ENCODE measurements at places on chromosomes 2 and 18.

- no peak for DNase-seq
Observed at GRCh38 chr2:168525020-168525419, 68.9 kb downstream of the CERS6 start.

GRCh38 chr2:29747786-29748470 is 173.5 kb downstream of the ALK start:
- DNase-seq: peak; percentile 56

DNA sequence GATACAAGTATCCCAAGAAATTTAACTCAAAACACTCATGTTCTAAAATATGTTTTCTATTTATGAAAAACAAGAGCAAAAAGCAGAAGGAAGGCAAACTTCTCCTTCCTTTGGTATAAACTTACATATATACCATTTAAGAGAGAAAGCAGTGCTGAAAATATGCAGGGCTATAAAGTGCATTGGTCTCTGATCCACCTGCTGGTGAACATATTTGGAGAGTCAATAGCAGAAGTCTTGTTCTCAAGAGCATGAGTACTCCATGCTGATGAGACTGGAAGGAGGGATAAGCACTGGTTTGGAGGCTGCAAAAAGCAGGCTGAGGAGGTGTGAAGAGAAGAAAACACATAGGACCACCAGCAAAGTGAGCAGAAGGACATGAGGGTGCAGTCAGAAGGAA is 391.2 kb downstream of the STK39 start:
- no peak for DNase-seq

- no peak for DNase-seq
Observed at GRCh38 chr2:85748985-85749875, 4.6 kb upstream of the ATOH8 start.

GRCh38 chr18:13183790-13184189 is 34.8 kb upstream of the LDLRAD4 start:
- no peak for DNase-seq

DNA sequence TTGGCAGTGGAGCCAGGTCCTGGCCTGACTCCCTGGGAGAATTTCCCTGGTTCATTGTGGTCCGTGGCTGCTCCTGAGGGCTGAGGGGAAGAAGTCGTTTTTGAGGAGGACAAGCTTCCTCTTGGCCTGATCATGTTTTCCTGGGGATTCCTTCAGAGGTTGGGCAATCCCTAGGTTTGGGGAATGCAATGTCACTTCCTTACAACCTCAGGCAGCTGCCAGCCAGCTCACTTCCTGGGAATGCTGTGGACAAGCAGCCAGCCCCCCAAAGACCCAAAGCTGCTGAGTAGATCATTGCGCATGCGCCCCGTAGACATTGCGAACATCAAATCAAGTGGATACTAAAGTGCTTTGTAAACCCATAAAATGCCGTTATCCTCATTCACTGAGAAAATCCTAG is 7.7 kb upstream of the DNMT3A start:
- DNase-seq: no peak

GRCh38 chr2:73877071-73877802 is 15.6 kb upstream of the ACTG2 start:
- DNase-seq: peak; percentile 36

DNA sequence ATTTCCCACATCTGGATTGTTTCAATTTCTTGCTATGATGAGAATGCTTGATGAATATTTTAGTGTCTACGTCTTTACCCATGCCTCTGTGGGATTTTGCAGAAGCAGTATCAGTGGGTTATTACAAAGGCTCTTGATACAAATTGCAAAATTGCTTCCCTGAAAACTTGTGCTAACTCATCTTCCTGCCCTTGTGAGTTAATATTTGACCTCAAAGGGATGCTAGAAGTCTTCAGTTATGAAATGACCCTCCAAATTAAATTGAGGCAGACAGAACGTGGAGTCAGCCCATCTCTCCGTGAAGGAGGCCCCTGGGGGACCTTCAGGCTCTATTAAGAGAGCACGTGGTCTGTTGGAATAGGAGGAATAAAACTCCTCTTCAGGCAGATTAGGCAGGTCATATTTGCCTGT is 239.2 kb upstream of the HS6ST1 start:
- no peak for DNase-seq

DNA sequence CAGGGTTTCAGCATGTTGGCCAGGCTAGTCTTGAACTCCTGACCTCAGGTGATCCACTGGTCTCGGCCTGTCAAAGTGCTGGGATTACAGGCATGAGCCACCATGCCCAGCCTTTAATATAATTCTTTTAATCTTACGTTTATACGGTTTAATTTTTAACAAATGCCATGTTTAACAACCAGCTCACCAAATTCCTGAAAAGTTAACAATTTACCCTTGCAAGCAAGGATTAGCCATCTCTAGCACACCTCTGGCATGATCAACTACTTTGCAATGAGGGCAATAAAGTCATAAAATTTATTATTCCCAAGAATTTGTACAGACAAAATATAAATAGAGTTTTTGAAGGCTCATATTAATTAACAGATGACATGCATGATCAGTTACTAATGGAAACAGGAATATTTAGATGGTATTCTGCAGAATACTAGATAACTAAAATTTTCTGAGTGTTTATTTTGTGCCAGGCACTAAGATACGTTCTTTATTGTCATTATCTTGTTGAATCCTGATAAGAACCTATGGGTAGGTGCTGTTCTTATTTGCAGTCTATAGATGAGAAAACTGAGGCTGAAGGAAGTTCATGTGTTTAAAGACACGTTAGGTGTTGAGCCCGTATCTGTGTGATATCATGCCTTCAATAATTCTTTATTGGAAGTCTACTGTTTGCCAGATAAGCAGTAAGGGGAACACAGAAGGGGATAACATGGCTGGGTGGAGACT is 190.1 kb downstream of the CDCA7 start:
- no peak for DNase-seq

GRCh38 chr2:94955702-94956101 is 69.8 kb upstream of the MAL start:
- DNase-seq: no peak

DNA sequence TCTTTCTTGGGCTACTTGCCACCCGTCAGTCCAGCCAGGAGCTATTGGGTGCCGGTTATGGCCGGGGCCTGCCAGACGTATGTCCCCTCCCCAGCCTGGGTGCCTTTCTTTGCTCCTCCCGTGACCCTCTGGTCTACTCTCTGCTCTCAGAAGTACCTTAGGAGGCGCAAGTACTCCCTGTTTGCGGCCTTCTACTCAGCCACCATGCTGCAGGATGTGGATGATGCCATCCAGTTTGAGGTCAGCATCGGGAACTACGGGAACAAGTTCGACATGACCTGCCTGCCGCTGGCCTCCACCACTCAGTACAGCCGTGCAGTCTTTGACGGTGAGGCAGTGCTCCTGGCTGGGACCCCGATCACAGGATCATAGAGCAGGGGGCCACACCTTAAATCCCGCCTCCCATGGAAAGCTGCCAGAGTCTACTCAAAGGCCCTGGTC is 99.5 kb downstream of the DYSF start:
- no peak for DNase-seq

DNA sequence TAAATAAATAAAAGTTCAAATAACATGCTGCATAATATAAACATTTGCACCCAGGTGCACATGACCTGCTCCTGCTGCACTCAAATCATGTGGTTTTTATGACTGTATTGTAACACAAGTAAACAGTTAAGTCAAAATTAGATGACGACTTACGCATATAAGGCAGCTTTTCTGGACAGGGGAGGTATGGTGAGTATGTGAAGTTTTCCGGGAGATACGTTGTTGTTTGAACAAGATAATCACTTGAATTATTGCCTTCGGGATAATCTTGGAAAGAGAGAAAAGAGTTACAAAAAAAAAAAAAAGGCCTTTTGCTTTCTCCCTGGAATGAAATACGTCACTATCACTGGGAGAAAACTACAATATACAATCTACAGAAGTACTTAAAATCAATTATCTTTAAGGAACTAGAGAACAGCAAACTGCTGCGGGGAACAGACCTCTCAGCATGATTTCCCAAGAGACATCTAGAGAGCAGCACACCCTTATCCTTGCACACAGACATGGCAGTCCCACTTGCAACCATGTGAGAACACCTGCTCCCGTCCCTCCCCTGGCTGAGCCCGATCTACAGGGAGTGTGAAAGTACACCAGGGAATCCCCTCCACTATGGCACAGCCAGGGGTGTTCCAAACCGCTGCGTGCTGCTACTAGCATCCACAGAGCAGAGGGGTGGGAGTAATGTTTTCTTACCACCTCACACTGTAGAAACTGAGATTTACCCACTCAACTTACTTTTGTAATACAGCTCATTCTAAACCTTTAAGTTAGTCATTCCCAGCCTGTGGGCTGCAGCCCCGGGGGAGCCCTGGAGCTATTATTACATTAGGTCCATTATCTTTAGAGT is 26.3 kb downstream of the B4GALT6 start:
- no peak for DNase-seq

DNA sequence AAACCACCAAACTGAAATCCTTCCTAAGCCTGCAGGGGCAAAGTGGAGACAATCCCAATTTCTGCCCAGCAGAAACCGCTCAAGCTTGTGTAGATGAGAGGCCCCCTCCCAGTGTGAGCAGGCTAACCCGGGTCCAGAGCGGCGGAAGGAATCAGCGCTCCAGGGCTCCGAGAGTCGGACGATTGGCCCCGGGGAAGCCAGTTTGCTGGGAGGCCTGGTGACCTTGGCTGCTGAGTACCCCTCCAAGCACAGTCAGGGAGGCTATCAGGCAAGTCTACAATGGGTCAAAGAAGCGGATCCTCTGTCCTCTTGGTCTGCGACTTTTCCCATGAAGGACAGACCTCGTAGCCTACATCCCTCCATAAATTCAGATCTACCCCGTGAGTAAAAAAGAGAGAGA is 16.8 kb upstream of the EN1 start:
- no peak for DNase-seq

GRCh38 chr2:115910270-115910669 is 1467.8 kb downstream of the DPP10 start:
- no peak for DNase-seq

DNA sequence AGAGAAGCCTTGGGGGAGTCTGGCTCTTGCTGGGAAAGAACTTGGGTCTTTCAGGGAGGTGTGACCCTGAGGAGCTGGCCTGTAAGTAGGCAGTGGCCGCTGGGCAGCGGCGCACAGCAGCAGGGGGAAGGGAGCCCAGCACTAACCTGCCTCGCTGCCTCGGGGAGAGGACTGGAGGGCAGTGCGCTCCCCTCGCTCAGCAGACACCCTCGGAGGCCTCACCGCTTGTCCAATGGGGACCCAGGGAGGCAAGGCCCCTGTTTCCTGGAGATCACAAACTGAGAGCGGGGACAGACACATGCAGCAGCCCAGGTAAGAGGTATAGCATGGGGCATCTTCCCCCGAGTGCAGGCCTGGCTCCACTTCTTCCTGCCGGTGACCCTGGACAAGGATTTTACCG is 3.3 kb downstream of the DNMT3A start:
- DNase-seq: no peak

DNA sequence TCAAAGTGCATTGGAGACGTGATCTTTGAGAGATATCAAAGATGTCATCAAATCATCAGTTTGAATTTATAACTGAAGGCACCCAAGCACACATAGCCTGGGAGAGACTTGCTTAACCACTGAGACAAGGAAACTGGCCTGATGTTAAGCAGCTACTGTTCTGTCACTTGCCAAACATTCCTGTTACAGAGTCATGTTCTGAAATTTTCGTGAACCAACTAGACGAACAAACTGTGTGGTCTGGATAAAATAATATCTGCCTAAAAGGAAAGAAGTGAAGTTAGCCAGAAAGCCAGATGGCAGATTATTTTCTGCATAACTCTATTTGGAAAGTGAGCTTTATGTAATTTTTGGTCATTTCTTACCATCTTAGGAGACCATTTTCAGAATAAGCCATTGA is 51.4 kb downstream of the SPATS2L start:
- no peak for DNase-seq

DNA sequence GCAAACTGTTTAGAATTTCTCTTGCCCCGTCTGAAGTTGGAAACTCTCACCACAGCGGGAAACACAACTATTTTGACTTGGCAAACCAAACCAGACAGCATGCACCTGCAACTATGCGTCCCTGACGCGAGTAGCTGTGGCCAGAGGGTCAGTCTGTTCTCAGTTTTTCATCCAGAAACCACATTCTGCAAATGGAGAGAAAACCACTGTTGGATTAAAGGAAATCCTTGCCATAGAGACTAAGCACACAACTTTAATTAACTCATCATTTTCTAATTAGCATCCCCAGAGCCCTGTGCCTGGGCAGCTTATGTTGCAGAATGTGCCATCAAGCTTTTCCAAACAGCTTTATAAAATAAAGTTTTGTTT is 415.7 kb upstream of the TCF4 start:
- no peak for DNase-seq
